Stimulated activated CD4-positive, alpha-beta T cell treated with anti-CD3 and anti-CD28 coated beads, Interleukin-15, amount 100 ng/mL, for 1 hour (primary cell): ENCODE measurements at places on chromosomes 6 and 20.

DNA sequence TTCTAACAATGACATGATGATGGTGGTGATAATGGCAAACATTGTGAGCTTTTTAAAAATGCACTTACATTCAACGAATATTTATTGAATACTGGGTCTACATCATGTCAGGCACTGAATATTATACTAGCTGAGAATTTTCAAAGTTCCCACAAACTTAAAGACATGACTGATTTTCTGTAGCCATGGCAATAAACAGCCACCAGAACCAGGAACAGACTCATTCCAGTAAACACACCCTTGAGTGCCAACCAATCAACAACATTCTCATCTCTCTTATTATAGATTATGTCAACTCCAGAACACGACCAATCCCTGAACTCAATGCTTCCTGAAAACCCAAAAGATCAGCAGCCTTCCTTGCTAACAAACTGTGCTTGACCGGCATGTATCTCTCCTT lies 212.4 kb upstream of the RUNX2 start:
- no peak for DNase-seq

DNA sequence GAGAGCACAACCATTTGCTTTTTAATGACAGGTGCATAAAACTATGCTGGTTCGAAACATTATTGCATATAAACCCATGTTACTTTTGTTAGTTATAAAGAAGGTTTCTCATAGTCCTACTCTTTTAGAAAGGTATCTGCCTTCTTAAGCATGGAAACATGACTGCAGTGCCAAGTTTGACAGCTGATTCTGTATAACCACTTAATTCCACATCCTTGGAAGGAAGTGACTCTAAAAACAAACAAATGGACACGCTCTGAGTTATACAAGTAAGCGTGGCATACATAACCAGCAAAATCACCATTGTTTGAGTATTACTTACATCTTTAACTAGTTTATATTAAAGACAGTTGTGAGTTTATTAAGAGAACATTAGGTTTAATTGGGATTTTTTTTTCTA lies 125.0 kb upstream of the HDGFL1 start:
- DNase-seq, result no peak

DNA sequence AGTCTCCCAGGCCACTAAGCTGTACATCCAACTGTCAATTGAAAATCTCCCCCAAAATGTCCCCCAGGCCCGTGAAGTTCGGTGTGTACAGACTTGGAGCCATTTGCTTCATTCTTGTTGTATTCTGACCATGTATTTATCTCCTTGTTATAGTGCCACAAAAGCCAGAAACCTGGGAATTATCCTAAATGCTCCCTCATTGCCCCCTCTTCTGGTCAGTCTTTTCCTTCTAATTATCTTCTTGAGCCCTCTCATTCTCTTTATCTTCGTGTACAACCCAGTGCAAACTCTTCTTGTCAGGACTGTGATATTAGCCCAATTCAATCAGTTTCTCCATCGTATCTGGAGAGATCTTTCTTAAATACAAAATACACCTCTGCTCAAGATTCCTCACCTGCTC lies 64.7 kb downstream of the RFX6 start:
- DNase-seq, result no peak

- DNase-seq, result no peak
Measured at GRCh38 chr20:45821947-45822346, 5.2 kb downstream of the TNNC2 start.

DNA sequence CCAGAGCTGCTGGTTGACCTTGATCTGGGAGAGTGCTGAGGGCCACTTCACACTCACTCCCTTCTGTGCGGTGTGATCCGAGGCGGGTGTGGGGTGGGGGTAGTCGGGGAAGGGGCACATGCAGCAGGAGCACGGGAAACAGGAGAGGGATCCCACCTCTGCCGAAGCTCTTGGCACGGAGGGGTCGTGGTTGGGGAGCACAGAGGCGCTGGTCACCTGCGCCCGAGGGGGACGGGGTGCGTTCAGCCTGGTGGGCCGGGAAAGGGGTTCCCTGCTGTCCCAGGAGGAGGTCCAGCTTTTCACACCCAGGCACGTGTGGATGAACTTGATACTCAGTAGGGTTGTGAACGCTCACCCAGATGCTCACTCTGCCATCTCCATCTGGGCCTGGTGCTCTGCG lies 17.3 kb downstream of the SS18L1 start:
- no peak for DNase-seq

DNA sequence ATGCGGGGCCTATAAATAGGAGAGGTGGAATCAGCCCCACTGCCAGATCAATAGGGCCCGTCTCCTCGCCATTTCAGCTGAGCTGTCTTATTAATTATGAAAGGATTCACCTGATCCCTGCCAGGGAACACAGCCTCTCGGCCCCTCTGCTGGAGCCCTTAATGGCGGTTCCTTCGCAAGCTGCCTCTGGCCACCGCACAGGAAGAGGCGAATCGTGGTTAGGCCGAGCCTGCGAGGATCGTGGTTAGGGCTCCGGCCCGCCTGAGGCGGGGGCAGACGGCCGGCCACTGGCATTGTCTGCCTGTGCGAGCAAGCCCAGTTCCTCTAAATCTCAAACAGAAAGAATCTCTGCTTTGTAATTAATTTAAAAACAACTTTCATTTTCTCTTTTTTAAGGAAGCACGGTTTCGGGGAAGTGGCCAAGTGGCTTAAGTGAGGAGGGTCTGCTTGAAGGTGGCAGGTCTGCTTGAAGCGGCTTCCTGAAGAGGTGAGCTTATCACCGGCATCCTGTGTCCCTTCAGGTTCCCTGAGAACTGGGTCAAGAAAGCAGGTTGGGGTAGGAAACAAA lies 9.2 kb downstream of the NRN1 start:
- no peak for DNase-seq

- no peak for DNase-seq
Measured at GRCh38 chr20:17611290-17611539, 41.3 kb downstream of the DSTN start.

DNA sequence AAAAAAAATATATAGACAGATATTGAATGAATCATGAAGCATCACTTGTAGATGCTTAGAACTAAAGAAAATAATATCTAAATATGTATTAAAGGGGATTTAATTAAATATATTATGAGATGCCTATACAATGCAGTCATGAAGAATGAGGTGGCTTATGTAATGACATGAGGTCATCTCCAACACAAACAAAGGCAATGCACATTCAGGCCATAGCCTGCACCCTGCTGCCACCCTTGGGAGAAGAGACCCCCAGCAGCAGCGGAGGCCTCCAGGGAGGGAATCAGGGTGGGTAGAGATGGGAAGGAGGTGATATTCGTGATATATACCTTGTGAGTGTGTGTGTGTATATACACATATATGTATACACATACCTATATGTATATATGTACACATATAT lies 26.4 kb upstream of the SSTR4 start:
- no peak for DNase-seq

DNA sequence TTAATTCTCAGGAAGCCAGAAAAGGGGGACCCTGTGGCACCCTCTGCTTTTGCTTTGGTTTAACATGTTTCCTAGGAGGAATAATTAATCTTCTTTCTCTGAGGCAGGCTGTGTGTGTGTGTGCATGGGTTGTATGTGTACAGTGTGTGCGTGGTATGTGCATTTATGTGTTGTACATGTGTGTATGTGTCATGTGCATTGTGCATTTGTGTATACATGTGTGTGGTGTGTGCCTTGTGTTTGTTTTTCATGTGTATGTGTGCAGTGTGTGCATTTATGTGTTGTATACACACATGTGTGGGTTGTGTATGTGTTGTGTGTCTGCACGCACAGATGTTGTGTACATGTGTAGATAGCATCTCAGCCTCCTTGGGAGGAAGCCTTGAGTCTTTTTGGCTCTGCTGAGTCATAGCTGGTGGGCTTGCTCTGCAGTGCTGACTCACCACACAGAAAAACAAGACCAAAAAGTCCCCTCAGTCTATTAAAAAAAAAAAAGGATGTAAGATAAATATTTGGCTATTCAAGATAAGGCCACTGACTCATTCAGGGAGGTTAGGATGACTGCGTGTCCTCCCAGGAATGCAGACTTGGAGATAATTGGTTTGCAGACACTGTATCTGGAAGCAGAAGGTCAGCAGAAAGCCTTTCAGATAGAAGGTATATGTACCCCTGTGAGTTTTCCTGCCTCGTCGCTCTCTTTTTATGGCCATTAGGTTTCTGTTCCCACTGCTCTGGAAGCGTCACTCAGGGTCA lies 58.6 kb downstream of the SYNJ2 start:
- no peak for DNase-seq

DNA sequence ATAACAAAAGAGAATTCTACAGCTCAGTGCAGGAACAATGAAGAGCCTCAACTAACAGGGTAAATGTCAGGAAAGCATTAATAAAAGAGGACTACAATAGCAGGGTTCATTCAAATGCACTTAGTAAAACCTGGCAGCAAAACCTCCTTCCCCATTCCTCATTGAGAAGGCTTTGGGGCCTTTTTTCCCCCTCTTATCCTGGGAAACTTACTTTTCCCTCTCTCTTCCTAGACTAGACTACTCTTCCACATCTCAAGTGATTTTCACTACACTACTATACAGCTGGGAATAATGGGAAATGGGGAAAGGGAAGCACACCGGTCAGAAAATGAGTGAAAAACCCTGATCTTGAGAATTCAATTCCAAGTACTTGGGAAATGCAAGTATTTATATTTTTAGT lies 10.1 kb downstream of the ROMO1 start:
- DNase-seq, result no peak

GRCh38 chr6:77707603-77708002 lies 54.8 kb downstream of the MEI4 start:
- no peak for DNase-seq

GRCh38 chr20:46423882-46424482 lies 17.6 kb upstream of the ELMO2 start:
- DNase-seq, result no peak

DNA sequence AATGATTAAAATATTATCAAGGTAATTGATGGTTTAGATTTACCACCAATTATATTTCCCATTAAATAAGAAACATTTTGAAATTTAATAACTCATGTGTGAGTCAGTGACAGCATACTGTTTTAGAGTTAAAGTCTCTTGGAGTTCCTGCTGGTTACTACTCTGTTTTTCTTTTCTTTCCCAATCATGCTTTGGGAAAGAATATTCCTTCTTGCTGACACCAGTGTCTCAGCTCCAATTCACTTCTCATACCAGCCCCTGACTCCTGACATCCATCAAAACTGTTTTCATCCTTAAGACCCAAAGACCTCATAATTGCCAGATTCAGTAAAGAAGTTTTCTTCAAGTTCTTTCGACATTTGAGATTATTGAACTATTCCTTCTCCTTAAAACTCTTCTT lies 50.3 kb downstream of the AIG1 start:
- no peak for DNase-seq

- DNase-seq, result no peak
Measured at GRCh38 chr6:140320081-140321080, 945.9 kb upstream of the CITED2 start.

DNA sequence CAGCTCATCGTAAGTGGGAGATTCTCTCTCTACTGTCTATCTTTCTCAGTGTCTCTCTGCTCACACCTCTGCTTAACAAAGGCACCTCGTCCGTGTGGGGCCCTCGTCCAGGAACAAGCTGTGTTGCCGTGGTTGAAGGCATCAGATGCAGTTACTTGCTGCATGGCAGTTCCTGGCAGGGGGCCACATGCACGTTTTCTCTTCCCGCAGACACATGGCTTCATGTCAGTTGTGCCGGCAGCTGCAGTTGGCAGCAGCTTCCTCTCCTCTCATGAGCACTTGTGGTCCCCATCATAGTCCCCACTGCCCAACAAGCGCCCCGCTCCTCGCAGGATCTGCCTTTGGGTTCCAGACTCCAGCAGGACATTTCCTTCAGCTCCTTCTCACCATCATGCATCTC lies 7.1 kb upstream of the AFDN start:
- DNase-seq, result no peak

DNA sequence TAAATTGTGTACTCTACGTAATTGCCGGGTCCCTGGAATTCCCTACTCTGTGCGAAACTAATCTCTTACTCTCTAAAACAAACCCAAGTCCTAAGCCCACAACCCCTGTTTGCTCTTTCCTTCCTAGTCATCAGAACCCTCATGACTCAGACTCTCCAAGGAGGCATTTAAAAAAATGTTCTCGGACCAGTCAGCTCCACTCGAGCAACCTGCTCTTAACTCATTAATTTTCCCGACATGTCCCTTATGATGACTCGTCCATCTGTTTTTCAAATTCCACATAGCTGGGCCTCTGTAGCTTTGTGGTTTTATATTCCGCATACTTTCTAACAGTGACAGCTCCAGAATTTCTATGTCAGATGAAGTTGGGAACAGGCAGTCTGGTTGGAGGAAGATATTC lies 2.6 kb upstream of the MUC22 start:
- DNase-seq, result no peak

DNA sequence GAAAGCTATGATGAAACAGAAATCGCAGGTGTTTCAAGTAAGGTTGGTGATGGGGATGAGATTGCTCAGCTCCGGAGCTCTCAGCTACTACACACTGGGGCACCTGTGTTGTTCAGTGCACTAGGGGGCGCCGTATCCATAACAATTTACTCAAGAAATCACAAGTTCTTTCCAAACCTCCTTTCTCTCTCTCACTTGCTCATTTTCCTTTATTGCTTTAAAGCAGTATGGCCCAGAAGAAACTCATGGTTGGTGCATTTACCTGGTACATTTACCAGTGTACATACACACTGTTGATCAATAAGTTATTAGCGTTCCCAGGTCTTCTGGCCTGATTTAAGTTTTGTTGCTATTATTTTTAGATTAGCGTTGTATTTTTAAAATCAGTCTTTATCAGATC lies 235.2 kb upstream of the TAB2 start:
- peak; percentile 68 for DNase-seq

GRCh38 chr6:11271228-11272020 lies 39.0 kb upstream of the NEDD9 start:
- DNase-seq, result no peak

GRCh38 chr6:142339968-142340658 lies 38.3 kb downstream of the ADGRG6 start:
- no peak for DNase-seq

- DNase-seq, result no peak
Measured at GRCh38 chr20:62691487-62691886, 17.1 kb upstream of the NTSR1 start.
